ENCODE measurements at places on chromosomes 5 and 9.

DNA sequence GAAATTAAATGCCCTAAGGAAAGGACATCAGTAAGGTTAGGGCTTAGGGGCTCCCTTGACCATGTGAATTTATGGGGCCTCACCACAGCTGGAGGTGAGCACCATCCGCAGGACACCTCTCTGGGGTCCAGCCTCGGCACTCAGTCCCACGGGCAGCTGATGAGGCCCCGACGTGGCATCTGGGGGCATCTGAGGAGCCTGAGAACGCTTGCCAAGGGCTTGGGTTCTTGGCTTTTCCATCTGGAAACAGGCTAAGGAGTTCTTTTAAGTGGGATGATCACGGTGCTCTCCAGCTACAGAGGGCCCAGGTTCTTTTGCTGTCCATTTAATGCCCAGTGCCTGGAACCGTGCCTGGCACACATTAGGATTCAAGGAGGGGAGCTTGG, 3.6 kb downstream of the NKX2-5 start:
- no peak for DNase-seq

- DNase-seq, result peak; percentile 88
These were observed at the start of gene SEMA6A for GRCh38 chr5:116574367-116575325. Gene SEMA6A (minus strand): TSS chr5:116574823. CDS start chr5:116504944, 69,879 bp downstream.

DNA sequence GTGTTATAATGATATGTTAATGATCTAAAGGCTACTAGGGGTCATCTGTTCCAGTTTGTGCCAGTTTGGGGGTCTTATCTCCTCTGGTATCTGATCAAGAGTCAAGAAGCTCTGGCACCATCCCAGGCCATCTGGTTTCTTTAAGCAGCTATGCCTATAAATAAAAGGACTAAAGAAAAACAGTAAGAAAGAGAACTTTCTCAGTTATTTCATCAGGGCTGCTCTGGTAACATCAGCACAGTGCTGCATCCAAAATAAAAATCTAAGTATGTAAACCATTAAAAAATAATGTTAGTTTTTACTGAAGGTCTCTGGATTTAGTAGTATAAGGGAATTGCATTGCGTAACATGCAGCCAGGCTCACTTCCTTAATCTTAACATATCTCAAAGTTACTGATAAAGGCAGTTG, 185.0 kb downstream of the NR2F1-AS1 start:
- DNase-seq, result peak; percentile 66

GRCh38 chr5:116378007-116378776, 196.4 kb downstream of the SEMA6A start:
- DNase-seq, result no peak

GRCh38 chr9:4515958-4516375, 25.7 kb downstream of the SLC1A1 start:
- DNase-seq, result peak; percentile 35

DNA sequence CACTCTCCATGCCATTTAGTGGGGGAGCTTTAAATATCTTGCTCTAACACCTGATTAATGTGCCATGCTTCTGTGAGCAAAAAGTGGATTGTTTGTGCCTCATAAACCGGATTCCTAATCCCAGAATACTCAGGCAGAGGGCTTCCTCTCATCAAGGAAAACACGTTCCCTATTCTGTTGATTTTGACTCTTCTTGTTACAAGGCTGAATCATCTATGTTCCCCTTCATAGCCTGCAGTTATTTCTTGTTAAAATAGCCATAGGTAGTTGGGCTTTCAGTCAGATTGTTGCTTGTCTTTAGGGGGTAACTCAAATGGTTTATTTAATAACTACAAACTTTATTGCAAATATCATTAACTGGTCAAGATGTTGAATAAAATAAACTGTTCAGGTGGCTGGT, 26.6 kb downstream of the ROPN1L start:
- no peak for DNase-seq

DNA sequence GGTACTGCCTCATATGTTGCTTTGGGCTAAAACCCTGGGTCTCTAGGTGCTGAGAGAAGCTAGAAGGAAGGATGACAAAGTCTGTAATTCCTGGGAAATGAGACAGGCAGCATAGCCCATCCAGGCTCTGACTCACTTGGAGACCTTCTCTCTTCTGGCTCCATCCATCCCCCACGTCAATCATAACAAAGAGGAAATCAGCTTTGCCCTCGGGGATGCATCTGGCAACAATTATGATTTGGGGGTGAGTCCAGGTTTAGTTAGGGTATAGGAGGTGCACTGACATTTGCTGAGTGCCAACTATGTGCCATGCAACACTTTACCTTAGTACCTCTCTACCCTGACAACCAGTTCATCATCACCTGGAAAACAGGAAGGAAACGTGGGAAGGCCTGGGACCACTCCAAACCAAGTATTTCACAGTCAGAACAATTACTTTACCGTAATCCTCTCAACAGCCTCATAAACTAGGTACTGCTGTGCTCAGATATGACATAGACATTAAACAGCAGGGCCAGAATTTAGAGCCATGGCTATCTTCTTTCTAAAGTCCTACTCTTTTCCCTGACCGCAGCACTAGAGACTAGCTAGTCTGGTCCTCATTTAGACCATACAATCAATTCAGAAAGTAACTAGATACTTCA, 39.1 kb upstream of the GZMA start:
- DNase-seq, result peak; percentile 63

DNA sequence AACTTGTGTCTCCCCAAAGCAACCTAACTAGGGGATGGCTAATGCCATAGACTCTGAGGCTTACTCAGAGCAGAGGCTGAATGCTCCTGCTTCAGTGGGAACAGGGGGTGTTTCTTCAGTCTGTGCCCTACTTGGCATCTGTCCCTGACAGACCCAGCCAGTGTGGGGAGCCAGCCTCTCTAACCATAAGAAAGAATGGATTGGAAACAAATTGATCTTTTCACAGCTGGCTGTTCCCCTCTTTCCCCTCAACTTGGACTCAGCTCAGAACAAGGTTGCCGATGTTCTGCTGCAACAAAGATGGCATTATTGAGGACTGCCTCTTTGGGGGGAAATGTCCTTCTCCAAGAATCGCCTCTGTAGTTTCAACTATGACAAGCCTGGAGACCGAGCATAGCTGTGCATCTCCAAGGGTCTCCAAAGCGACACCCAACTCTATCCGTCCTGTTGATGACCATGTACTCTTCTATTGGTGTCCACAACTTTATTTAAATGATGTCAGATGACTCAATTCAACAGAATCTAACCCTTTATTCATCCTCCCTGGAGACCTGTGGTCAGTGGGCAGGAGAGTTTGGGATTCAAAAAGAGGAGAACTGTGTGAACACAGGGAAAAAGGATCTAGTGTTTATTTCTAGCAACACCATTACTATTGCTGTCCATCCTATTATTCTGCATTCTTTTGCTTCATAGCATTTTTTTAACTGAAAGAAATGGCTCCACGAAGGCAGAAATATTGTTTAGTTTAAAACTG, 24.7 kb upstream of the TNC start:
- DNase-seq, result no peak

DNA sequence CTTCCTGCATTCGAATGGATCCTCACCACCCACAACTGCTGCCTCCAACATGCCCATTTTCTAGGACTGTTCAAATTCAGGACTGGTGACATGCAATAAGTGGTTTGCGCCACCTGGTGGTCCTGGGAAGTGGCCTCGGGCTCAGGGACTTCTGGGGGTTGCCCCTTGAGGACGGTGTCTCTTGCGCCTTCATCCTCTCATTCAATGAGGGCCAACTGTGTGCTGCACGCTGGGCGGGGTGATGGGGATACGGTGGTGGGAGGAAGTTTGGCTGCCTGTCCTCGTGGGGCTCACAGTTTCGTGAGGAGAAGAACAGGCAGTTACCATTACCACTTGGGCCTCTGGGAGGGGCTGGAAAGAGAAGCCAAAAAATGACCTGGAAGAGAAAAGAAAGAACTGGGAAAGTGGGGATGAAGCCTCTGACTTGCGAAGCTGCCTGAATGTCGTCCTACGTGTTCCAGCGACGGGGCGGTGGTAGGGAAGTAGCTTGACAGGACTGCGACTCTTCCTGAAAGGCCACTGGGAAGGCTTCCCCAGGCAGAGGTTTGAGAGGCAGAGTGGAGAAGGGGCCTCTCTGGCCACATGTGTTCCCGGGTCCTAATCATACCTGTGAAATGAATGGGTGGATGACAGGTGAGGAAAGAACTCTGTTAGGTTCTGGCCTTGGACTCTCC, 49.0 kb downstream of the PSD2 start:
- DNase-seq, result peak; percentile 83

GRCh38 chr5:94793113-94793815, 174.8 kb downstream of the SLF1 start:
- peak; percentile 47 for DNase-seq

GRCh38 chr5:162529886-162530285, 462.3 kb downstream of the GABRG2 start:
- DNase-seq, result no peak

DNA sequence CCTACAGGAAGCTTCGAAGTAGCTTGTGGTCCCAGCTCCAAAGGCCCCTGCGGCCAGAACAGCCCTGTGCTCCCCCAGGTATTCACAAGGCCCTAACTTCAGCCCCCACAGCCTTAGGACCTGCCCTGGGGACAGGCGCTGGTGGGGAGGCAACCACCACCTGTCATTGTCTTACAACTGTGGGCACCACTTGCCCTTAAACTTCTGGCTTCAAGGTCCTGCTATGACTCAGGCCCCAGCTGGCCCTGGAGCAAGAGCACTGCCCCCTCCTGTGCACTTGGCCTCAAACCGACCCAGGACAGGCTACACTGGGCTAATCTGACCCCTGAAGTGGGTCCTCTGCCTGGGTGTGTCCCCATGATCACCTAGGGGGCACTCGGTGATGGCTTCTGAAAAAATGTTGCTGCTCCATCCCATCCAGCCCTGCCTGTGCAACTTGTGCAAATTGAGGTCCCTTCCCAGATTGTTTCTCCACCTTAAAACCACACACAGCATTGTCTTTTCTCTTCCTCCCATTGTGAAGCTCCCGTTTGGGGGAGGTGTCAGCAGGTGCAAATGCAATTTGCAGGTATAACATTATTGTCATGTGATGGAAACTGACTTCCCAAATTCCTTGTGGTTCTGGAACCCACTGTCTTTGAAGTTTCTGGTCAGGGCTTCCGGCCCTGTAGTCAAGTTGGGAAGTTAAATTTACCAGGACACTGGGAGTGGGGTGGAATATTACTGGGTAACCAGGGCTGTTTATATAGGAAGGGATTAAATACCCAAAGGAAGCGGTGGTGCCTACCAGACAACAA, 1.1 kb upstream of the PROB1 start:
- no peak for DNase-seq

DNA sequence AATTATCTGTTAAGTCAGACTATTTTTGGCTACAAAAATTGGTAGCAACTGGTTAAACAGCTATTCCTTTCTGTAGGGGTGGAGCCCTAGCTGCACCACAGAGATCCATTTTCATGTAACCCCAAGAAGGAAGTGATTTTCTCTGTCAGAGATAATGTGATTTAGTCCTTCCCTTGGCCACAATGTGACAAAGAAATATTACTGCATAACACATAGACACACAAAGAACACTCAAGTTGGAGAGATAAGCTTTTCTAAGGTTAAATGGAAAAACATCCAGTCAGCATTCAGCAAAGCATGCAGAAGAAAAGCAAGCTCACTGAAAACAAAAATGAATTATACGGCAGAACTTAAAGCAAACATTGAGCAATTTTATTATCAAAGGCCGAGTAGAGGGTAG, 227.8 kb upstream of the CDH9 start:
- DNase-seq, result no peak

DNA sequence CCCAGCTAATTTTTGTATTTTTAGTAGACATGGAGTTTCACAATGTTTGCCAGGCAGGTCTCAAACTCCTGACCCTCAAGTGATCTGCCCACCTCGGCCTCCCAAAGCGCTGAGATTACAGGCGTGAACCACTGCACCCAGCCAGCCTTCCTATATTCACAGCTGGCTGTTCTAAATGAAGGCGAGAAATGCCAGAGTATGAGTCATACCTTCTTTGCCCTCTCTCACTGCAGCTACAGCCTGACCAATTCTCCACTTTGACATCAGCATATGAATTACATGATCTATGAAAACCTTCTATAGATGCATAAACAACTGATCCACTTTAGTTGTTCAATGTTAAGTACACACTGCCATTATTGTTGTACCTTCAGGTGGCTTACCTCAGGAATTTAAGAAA, 14.5 kb downstream of the APTX start:
- DNase-seq, result no peak

- DNase-seq, result no peak
These were observed 26.2 kb downstream of the GNAQ start for GRCh38 chr9:78005231-78006002.

- DNase-seq, result no peak
These were observed 352.7 kb upstream of the GRAMD2B start for GRCh38 chr5:126070481-126070880.

DNA sequence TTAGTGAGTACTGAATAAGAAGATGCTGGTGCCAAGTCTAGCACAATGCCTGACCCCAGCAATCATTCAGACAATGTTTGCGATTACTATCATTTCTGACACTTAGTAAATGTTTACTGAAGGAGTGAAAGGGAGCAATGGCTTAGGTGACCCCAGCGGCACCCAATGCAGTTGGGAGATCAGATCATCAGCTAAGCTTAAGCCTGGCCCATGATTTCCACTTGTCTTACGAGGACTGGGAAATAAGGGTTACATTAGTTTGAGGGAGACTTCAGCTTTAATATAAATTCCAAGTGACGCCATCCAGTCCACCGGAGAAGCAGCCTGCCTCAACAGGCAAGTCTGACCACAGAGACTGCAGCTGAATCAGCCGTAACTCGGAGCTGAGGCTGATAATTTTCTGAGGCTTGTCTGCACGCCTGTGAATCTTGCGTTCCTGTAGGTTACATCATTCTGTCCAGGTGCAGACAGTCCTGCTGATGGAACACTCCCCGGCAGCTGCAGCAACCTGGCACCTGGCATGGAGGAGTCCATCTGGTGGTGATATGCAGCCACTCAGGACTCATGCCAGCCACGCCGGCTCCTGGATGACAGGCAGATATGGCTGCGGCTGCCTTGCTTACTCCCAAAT, 34.9 kb upstream of the FGF1 start:
- no peak for DNase-seq

GRCh38 chr5:164747371-164747770, 1242.0 kb downstream of the MAT2B start:
- no peak for DNase-seq

DNA sequence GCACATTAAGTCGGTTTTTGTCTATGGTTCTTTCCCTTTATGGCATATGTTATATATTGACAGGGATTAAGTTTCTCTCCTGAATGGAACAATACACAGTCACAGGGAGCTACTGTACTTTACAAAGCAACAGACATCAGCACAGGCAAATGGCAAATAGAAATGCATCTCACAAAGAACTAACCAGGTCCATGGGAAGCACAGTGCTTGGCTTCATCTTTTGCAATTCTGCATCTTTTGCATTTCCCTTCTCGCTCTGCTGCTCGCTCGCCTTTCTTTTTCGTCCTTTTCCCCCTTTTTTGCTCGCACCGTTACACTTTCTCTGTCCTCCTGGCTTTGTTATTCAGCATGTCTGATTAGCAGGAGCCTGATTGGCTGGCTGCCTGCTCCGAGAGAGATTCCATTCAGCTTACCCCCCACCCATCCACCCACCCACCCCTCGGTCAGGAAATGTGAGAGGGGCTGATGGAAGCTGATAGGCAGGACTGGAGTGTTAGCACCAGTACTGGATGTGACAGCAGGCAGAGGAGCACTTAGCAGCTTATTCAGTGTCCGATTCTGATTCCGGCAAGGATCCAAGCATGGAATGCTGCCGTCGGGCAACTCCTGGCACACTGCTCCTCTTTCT, at the start of gene ADAMTSL1:
ADAMTSL1 (plus strand) TSS at position 502 of the 628 bp plus-strand sequence; CDS start at position 582, 80 bp downstream.
- DNase-seq, result peak; percentile 75

GRCh38 chr9:36169708-36170107, 520 bp downstream of the CCIN start:
- no peak for DNase-seq

GRCh38 chr5:178473854-178474253, 116.3 kb downstream of the COL23A1 start:
- no peak for DNase-seq

GRCh38 chr5:166982226-166982625, 1309.2 kb upstream of the WWC1 start:
- DNase-seq, result no peak
